ENCODE measurements at places on chromosomes 11 and 22.

- DNase-seq, result peak; percentile 10
Measured at GRCh38 chr11:104918113-104918824, 20.0 kb upstream of the CASP12 start.

- no peak for DNase-seq
Measured at GRCh38 chr22:36819112-36819511, 2.3 kb upstream of the PVALB start.

- DNase-seq, result no peak
Measured at GRCh38 chr11:134453441-134453840, 41.4 kb upstream of the B3GAT1 start.

DNA sequence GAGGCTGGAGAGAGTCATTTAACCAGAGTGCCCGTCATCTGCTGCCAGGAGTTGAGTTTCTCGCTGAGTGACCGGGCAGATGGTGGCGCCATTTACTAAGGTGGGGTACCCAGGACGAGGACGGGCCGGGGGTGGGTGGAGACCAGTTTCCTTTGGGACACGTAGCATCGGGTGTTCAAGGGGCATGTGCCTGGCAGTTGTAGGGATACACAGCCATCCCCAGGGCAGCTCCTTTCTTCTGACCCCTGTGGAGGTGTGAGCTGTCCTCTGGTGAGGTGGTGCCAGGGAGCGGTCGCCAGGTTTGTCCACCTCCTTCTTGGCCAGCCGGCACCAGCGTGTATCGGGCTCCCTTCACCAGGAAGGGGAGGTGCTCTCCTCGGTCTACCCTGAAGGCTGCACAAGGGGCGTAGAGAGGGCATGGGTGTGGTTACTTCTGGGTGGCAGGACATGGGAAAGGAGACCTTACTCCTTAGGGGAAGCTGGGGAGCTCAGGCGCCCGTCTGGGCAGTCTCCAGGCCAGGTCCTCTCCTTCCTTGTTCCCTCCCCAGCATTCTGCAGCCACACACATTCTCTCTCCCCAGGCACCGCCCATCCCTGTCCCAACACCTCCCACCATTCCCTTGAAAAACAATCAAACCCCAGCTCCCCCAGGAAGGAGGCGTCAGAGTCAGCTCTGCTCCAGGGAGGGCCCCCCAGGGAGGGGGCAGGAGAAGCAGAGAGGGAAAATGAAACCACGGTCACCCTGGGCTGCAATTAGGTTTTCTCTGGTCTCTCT, 10.3 kb upstream of the MB start:
- DNase-seq, result peak; percentile 75

GRCh38 chr11:119727523-119728151, 1.4 kb downstream of the NECTIN1 start:
- peak; percentile 73 for DNase-seq

DNA sequence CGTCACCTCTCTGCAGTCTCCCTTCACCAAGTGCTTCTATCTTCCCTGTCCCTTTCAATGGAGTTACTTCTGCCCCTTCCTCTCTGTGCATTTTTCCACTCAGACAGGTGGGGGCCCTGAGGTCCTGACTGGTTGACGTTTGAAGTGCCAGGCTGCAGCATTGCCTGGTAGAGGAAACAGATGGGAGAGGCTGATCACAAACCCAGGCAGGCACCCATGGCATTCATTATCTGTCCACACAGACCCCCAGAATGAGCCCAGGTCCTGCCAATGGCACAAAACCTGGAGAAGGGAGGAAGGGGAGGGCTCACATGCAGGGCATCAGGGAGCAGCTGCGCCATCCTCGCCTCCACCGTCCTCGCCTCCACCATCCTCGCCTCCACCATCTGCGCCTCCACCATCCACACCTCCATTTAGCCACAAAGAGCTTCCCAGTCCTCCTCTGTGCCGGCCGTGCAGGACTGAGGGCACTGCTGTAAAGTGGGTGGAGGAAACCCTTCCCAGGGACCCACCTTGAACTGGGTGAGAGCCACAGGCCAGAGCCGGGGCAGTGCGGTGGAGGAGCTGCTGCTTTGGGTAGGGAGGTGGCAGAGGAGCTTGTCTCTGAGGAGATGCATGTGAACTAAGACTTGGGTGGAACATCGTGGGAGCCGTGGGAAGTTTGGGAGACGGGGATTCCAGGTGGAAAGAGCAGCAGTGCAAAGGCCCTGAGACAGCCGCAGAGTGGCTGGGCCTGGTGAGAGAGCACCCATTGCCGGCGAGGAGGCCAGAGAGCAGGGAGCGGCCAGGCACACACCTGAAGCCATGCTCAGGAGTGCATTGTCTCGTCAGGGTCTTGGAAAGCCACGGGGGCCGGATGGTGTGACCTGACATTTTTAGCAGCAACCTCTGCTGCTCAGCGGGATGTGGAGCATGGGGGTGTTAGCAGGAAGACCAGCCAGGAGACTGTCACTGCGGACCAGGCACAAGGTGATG, 145.1 kb downstream of the TBC1D22A start:
- DNase-seq, result no peak

DNA sequence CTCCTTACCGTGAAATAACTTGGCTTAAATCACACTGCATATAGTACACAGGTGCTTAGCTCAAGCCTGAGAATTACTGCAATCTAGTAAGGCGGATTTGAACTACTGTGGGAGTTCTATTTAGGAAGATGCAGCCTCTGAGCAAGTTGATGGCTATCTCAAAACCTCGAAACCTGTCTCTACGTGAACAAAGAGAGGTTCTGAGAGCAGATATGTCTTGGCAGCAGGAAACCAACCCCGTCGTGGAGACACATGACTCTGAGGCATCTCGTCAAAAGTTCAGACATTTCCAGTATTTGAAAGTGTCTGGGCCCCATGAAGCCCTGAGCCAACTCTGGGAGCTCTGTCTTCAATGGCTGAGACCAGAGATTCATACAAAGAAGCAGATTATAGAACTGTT, 5.9 kb downstream of the ZNF215 start:
- DNase-seq, result no peak

DNA sequence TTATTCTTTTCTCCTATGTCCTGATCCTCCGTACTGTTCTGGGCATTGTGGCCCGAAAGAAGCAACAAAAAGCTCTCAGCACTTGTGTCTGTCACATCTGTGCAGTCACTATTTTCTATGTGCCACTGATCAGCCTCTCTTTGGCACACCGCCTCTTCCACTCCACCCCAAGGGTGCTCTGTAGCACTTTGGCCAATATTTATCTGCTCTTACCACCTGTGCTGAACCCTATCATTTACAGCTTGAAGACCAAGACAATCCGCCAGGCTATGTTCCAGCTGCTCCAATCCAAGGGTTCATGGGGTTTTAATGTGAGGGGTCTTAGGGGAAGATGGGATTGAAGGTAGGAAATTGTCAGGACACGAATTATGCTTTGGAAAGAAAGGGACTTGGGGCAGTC, 843 bp downstream of the OR51T1 start:
- no peak for DNase-seq

DNA sequence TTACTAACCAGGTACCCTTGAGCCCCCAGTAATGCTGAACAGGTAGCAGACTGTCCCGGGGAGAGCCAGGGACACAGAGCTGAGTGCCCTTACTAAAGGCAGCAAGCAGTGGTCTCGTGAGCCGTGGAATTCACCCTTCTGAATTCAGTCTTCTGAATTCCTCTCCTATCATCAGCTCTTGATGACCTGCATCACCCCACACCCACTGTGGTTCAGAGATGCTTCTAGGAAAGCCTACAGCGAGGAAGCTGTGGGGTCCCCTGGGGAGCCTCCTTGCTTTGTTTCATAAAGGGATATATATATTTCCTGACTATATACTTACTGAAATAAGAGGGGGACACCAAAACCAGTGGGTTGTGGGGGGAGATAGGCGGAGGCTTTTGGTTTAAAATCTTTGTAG, 2.6 kb downstream of the SPATA19 start:
- DNase-seq, result no peak

GRCh38 chr22:38733329-38733723, 22.5 kb downstream of the SUN2 start:
- peak; percentile 67 for DNase-seq

Data from GM13977 (cell line).